ENCODE measurements at places on chromosomes 13 and 19. TPM values are rescaled to one million over a fixed set of nuclear protein-coding genes. Genes with fewer than 3 reads are reported as not detected.

ACER1 gene
- 0.23 TPM for total RNA-seq

IGSF23 gene
- total RNA-seq: not detected

DNA sequence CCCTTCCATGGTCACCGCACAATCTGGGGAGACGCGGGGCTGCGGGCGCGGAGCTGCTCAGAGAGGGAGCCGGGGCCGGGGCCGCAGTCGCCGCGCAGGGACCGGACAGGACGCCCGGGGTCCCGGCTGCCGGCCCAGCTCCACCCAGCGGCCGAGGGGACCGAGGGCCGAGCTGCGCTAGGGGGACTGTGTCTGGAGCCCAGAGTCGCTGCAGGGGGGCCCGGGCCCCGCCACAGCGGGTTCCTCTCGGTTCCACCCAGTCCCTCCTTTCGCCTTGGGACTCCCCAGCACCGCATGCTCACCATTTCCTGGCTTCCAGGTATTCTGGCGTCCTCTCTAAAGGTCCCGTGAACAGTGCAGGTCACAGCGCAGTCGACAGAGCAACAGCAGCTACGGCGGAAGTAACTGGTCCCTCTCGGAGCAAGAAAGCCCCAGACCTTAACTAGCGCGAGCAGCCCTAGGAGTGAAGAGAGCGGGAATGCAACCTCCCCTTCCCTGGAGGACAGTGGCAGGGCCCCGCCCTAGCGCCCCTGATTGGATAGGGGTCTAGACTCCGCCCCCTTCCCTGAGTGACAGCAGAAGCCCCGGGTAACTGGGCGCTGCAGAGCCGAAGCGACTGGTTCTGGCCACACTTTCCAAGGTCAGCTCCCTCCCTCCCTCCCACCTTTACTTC lies at the start of gene ZNF878:
Gene ZNF878 (minus strand): TSS at position 465 of the 673 bp plus-strand sequence. CDS start 160 bp downstream, at position 305.
- DNase-seq: peak; percentile 90

GRCh38 chr19:48628486-48629296 lies 8.5 kb downstream of the DBP start:
- DNase-seq: peak; percentile 68

DNA sequence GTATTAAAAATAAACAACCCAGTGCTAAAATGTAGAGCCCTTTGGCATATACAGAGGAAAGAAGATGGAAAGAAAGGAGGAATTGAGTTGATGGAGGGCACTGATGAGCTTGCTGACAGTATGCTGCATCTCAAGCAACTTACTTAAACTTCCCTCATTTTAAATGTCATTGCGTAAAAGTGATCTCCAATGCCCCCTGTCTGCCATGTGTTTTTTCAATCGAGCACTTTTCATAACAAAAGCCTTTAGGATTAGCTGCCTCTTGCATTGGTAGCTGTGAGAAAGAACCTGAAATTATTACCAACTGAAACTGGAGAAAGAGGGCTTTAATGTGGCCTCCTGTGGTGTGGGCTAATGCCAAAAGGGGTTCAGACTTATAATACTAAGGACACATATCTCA lies 541.6 kb downstream of the SUCLA2 start:
- no peak for DNase-seq

DNA sequence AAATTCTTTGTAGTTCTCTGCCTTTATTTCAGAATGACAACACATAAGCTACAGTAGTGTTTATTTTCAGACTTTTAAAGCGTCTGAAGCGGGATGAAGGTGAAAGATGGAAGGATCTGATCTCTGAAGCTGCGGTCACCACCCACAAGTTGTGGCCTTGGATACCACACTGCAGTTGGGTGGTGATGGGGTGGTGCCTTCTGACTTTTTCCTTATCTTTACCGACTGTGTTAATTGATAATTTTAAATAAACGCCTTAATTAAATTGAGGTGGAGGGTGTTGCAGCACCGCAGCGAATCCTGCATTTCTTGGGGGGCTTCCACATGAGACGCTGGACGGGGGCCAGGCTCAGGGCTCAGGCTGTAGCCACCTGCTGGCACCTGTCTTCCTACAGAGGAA lies 1.3 kb downstream of the TFDP1 start:
- DNase-seq: peak; percentile 3

- DNase-seq: peak; percentile 87
These were observed 1.1 kb upstream of the KCTD15 start for GRCh38 chr19:33795370-33796163.

- peak; percentile 68 for DNase-seq
These were observed 57.3 kb downstream of the KLF2 start for GRCh38 chr19:16381756-16382401.
